GM12892 (cell line): ENCODE measurements at places on chromosomes 3 and 15.

- DNase-seq, result no peak
Measured at GRCh38 chr15:39358441-39359041, 222.3 kb upstream of the THBS1 start.

DNA sequence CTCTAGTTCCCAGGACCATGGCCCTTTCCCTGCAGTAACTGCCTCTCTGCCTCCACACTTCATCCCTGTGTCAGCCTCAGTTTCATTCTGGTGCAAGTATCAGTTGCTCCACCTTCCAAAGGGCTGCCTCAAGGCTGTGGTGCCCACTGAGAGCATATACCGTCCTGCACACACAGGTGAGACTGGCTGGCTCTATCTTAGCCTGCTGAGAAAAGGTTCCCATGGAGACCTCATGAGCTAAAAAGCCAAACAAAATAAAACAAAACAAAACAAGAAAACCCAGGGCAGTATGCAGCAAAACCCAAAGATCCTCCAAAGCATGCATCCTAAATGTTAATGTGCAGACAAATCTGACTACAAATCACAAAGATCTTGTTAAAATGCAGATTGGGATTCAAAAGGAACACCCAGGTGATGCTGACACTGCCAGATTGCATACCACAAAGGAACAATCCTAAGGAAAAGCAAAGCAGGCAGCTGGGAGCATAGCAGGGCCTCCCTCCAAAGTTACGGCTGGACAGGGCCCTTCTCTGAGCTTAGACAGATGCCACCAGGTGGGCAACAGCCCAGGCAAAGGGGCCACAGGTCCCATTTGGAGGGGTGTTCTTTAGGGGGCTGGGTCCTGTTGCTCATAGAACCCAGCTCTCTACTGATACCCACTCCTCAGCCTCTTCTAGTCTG, 76.3 kb upstream of the SLCO2A1 start:
- DNase-seq, result no peak

DNA sequence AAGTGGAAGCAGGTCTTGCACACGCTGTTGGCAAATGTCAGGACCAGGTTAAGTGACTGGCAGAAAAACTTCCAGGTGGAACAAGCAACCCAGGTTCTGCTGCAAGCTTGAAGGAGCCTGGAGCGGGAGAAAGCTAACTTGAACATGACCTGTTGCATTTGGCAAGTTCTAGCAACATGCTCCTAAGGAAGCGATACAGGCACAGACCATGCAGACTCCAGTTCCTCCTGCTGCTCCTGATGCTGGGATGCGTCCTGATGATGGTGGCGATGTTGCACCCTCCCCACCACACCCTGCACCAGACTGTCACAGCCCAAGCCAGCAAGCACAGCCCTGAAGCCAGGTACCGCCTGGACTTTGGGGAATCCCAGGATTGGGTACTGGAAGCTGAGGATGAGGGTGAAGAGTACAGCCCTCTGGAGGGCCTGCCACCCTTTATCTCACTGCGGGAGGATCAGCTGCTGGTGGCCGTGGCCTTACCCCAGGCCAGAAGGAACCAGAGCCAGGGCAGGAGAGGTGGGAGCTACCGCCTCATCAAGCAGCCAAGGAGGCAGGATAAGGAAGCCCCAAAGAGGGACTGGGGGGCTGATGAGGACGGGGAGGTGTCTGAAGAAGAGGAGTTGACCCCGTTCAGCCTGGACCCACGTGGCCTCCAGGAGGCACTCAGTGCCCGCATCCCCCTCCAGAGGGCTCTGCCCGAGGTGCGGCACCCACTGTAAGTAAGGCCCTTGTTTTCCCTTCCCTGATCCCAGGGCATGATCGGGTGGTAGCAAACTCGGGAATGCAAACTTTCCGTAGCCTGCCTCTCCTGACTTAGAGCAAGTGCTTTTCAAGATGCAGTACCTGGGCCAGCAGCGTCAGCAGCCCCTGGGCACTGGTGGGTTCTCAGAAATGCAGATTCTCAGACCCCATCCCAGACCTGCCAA, 759 bp downstream of the GALNT15 start:
- DNase-seq, result no peak

GRCh38 chr15:76064375-76064774, 4.6 kb downstream of the TMEM266 start:
- no peak for DNase-seq

DNA sequence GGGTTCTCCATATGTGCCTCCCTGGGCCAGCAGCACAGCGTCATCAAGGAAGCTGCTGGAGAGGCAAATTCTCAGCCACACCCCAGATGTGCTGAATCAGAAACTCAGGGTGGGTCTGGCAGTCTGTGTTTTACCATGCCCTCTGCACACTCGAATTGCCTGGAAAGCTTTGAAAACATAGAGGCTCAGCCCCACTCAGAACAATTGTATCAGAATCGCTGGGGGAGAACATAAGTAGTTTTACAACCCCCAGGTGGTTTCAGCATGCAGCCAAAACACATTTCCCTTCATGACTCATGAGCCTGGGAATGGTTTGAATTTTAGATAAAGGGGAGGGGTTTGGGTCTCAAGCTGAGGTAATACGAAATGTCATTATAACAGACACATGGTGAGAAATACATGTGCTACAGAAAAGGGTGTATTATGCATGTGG, 9.6 kb downstream of the TGM4 start:
- DNase-seq, result no peak

GRCh38 chr3:111947231-111947630, 31.6 kb upstream of the ABHD10 start:
- DNase-seq, result no peak

DNA sequence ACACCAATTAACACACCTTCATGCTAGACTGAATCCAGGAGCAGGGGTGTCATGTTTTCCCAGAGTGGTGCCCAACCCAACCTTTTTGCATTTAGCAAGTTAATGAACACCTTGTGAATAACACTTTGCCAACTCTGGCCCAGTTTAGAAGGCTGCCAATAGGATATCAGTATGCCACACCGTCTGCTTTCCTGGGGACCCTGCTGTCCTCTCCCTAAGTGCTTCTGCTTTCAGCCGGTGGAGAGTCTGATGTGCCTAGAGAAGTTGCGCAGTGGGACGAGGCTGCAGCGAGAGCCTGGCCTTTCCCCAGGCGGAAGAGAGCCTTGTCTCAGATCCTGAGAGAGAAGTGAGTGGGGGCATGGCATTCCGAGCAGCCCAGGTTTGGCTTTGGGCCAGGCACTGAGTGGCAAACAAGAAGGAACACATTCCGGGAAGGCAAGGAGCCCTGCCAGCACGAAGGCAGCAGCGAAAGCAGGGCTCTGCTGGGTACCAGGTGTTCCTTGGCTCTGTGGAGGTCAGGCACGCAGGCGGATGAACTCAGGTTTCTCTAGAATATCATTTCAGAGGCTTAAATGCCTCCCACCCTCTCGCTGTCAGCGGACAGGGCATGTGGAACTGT, 36.9 kb downstream of the SENP8 start:
- DNase-seq, result no peak

DNA sequence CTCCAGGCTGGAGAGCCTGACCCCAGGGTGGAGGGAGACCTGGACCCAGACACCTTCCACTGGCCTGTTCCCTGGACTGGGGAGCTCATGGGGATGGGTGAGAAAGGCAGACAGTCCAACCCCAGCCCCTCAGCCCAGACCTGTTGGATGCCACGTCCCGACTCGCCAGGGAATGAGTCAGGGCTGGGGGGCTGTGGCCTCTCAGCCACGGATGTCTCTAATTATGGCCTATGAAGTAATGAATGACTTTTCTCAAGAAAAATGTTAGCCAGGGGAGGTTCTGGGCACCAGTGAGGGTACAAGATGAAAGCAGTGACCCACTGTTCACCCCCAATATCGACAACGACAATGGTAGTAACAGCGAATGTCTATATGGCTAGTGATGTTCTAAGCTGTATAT, 107.0 kb upstream of the RPL32 start:
- DNase-seq, result no peak

DNA sequence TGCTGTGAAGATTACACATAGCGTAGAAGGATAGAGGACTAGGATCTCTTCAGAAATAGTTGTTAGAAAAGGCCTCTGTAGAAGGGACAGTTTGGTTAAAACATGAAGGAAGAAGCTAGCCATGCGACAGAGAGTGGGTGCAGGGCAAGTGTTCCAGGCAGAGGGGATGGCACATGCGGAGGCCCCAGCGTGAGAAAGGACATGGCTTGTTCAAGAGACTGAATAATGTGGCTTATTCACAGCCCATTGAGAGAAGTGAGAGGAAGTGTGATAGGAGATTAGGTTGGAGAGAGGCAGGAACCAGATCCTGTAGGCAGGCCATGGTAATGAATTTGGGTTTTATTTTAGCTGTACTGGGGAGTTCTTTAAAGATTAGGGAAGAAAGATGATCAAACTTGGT, 56.4 kb downstream of the NEO1 start:
- no peak for DNase-seq

DNA sequence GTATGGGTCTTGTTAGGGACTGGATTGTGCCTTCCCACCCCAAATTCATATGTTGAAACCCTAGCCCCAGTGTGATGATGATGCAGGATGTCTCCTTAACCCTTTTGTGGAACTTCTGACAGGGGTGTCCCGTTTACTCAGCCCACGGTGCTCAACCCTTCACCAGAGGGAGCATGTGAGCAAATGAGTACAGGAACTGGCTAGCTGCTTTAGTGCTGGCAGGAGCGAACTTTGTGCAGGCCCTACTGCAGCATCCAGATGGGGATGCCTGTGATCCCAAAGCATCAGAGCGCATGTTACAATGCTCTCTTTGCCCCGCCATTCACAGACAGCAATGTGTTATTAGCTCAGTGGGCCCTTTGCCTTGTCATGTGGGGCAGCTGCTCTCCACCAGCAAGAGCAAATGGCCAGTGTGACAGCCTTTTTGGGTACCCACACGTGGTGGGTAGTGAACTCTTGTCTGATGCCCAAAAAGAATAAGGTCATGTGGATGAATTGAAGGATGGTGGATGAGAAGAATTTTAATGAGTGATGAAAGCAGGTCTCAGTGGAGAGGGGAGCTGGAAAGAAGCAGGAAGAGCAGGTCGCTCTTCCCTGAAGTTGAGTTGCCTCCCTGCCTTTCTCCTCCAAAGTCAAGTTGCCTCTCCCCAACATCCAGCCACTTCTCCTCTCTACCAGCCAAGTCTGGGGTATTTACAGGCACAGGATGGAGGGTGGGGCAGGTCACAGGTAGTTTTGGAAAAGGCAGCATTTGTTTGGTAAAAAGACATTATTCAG, 63.3 kb upstream of the STRIT1 start:
- no peak for DNase-seq

GRCh38 chr3:181379278-181379677, 332.4 kb upstream of the SOX2 start:
- no peak for DNase-seq

DNA sequence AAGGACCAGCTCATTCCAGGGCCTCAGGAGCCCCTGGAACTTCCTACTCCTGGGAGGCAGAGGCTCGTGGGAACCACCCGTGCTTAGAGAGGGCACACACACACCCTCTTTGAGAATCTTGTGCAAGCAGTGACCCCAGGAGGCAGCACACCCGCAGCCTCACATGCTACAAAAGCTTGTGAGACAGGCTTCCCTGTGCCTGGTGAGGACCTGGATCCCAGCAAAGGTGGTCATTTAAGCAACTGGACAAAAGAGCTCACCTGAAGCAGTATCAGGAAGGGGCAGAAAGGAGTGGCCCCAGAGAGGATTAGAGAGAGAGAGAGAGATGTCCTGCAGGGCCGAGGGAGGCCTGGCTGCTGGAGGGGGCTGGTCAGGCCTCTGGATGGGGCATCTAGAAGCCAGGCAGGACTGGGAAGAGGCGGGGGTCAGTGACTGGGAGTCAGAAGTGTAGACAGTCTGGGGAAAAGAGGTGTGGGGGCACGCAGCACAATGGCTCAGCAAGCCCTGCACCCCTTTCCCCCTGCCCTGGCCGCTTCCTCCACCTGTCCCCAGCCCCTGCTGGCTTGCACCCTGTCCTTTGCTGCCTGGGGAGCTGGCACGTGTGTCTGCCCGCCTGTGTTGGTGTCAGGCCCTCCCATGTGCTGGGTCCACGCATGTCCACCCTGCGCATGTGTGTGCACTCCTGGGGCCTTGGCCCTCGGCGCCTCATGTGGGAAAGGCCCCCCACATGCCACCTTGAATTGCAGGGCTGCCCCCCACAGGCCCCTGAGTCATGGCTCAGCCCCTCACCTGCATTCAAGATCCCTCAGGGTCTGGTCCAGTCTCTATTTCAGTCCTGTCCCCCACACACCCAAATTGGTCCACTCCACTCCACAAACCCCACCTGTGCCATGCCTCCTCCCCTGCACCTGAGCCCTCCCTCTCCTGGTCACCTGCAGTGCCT, 36.9 kb downstream of the TSPAN3 start:
- no peak for DNase-seq

- DNase-seq, result no peak
Measured at GRCh38 chr15:57677204-57677603, 29.3 kb upstream of the POLR2M start.
